ENCODE measurements at places on chromosomes 5 and 9. TPM values are rescaled to one million over a fixed set of nuclear protein-coding genes. Genes with fewer than 3 reads are reported as not detected.

DNA sequence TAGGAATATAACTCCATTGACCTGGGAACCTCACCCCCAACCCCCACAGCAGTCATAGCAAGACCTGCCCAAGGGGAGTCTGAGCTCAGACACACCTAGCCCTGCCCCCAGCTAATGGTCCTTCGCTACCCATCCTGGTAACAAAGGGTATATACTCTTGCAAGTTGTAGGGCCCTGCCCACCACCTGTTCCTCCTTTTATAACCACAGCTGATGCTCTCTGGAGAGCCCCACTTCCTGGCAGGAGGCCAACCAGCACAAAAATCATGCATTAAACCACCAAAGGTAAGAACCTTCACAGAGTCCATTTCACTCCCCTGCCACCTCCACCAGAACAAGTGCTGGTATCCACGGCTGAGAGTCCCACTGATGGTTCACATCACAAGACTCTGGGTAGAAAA, 1195.3 kb upstream of the SEMA6A start:
- DNase-seq: no peak

DNA sequence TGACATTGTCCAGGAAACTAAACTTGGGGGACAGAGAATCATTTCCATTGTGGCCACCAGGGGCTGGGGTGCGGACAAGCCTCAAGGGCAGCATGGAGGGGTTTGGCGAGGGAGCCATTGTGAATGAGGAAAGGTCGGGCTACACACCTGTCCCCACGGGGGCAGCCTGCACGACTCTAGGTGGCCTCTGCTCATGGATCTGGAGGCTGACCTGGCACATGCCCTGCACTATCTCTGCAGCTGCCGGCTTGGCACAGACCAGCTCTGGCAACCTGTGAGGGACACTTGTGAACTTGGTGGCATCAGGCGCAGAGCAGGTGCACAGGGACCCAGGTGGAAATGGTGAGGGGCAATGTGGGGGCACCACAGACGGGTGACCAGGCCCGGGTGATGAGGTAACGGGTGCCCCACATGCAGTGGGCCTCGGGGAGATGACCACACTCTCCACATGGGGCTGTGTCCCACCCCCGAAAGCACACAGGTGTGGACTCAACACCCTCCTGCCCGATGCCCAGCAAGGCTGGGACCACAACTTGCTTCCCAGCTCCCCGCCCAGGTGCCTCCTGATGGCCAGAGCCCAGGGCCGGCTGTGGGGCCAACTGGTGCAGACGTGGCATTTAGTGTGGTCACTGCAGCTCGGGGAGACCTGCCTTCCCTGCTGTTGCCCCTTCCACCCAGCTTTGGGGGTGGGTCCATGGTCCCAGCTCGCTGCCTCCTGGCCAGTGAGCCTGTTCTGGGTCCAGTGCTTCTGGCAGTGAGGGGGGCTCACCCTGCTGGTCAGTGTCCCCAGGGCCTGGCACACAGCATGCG, 60.9 kb upstream of the UBAC1 start:
- no peak for DNase-seq

DNA sequence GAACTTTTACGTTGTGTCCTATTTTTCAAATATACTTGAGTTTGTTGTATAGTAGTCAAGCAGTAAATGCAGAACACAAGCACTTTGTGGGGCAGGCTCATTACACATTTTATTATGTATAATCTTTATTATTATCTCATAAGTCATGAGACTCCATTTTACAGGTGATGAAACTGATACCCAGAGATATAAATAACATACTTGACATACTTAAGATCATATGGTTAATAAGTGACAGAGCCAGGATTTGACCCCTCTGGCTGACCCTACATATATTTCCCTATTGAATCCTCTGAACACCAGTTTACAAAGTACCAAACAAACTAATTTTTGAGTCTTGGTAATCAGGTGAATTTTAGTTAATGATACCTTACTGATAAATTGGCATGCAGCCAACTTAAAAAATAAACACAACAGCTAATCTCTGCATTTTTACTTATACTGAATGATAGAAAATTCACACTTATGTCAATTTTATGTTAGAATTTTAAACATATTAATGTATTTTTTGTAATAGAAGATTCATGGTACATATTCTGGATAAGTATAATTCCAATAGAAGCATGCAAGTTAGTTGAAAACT, 305.0 kb upstream of the MEF2C start:
- DNase-seq: no peak

DNA sequence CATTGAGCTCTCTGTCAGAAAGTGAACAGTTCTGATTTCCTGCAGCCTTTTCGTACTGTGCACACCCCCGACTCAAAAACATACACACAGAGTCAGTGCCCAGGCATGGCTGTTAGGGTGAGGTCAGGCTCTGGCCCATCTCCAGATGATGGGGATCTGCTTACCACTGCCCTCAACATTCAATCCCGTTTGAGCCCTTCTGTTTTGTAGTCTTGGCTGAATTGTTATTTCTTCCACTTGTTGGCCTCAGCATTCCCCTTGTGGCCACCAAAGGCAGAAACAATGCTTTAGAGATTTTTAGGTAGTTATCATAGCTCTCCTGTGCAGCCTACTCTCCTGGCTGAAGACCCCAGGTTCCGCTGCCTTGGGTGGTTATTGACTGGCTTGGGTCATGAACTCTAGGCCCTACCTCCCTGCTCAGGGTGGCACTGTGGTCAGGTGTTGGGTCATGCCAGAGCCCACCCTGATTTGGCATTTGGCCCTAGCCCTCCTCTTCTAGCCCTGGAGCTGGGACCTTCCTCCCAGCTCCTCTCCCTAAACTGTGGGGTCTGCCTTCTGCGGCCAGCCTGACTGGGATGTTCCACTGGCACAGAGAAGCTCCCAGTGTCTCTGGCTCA, 7.8 kb upstream of the MYOZ3 start:
- no peak for DNase-seq

DNA sequence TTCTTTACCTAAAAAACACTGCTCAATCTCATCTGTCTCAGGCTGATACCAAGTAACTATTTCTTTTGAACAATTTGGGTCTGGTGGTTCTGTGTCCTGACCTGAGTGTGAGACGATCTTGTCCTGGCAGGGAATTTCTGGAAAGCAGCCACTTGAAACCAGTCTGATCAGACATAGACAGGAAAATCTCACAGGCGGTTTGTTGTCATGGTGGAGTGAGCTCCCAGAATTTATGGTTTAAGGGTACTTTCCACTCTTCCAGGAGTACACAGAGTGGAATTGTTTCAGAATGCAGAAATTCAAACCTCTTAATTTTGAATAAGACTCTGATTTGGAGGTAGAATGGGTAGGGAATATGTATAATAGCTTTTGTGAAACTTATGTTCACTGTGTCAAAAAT, 268.2 kb downstream of the ISL1 start:
- DNase-seq: no peak

DNA sequence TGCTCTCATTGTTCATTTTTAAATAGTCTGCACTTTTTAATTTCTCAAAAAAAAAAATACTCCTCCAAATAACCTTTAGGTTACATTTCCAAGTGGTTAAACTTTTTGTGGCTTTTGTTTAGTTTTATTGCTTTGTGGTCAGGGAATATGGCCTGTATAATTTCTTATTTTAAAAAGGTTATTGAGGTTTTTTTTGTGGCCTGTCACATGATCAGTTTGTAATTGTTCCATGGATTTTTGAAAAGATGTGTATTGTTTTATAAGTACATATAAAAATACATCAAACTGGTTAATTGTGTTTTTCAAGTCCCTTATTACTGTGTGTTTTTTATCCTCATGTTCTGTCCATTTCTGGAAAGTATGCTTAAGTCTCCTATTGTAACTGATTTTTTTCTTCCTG, 64.0 kb downstream of the ZNF618 start:
- no peak for DNase-seq

- no peak for DNase-seq
Measured at GRCh38 chr5:103617913-103618312, 55.3 kb upstream of the NUDT12 start.

The PIP5KL1 gene
- 2.4 TPM for total RNA-seq

The KLHL9 gene
- 39.5 TPM for total RNA-seq

DNA sequence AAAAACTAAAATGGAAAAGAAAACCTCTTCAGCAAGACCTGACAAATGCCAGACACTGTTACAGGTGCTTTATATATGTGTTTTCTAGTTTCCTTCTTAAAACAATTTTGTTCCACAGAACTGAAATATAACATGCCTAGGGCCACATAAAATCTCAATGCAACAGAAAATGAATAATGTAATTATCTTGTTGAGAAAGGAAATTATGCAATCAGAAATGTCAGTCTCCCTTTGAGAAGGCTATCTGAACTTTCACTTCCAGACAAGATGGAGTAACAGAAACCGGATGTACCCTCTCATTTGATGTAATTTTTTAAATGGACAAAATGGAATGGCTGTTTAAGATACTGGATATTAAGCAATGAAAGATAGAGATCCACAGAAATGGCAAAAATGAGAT, 79.2 kb downstream of the AGTPBP1 start:
- DNase-seq: no peak

The NR2F1 gene
- 2.1 TPM for total RNA-seq

The CTSV gene
- 20.4 TPM for total RNA-seq

- no peak for DNase-seq
Measured at GRCh38 chr5:178555005-178555404, 35.2 kb downstream of the COL23A1 start.

The SAXO1 gene
- not detected for total RNA-seq

DNA sequence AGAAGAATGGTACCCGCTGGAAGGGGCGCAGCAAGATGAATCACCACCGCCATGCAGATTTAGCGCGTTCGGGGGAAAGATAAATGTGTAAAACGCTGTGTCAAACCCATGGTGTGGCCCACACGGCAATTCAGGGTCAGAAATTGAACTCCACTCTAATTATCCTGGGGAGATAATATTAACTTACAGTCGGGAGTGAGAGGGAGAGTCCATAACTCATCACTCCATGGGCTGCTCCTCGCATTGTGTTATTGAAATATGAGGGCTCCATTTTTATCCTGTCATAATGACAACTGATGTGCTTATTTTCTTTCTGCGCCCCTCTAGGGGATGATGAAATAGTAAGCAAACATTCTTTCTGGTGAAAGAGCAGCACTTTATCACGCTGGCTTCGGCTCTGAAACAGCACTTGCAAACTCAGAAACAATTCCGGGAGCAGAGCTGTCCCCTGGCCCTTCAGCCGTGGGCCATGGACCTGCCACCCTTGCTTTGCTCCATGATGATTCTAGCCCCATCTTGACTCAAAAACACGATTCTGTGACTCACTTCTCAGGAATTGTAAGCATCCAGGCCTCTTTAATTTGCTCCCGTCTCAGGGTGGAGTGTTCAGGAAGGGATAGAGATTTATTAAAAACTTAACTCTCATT, 431.6 kb downstream of the IRX1 start:
- no peak for DNase-seq

The MELK gene
- total RNA-seq: 10.6 TPM

DNA sequence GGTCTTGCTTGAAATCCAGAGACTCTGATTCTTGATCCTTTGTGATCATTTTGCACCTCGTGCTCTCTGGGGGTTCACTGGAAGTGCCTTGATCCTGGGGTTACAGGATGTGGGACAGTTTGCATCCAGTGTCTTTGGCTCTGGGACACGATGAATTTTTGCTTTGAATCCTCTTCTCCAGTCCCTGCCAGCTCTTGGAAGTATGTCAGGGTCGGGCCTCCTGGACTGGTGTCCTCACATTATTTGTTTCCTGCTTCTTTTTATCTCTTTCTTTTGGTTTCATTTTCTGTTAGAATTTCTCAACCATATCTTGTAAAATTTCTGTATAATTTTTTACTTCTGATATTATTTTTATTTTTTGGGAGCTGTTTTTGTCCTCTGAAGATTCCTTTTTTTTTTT, 34.2 kb downstream of the SECISBP2 start:
- DNase-seq: no peak

- no peak for DNase-seq
Measured at GRCh38 chr9:131011274-131012022, 2.5 kb downstream of the LAMC3 start.

The PPP2R2B gene
- total RNA-seq: 0.59 TPM

GRCh38 chr5:157115502-157115901, 6.7 kb upstream of the HAVCR2 start:
- DNase-seq: no peak

- no peak for DNase-seq
Measured at GRCh38 chr9:38523121-38523520, 97.3 kb downstream of the ANKRD18A start.

The ARL15 gene
- 102 TPM for total RNA-seq

DNA sequence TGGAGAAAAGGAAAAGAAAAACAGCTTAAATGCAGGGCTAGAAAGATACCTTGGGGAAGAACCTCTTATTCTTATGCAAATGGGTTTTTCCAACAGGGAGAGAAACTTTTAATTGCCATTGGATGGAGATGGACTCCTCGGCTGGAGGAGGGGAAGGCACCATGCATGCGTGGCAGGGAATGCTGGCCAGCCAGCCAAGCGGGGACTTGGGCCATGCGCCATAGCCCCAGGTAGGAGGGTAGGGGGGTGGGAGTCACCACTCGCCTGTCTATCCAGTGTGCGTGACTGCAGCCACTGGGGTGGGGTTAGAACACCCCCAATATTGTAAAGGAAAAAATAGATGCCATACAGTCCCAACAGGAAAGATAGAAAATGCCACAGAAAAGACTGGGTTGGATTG, 119.9 kb upstream of the ELAVL2 start:
- no peak for DNase-seq

The CAMK4 gene
- total RNA-seq: 34.5 TPM

GRCh38 chr5:78501411-78502352, 141.3 kb downstream of the SCAMP1 start:
- DNase-seq: no peak

The ADRA1B gene
- total RNA-seq: not detected

GRCh38 chr9:78676009-78676408, 379.1 kb downstream of the PSAT1 start:
- DNase-seq: no peak

DNA sequence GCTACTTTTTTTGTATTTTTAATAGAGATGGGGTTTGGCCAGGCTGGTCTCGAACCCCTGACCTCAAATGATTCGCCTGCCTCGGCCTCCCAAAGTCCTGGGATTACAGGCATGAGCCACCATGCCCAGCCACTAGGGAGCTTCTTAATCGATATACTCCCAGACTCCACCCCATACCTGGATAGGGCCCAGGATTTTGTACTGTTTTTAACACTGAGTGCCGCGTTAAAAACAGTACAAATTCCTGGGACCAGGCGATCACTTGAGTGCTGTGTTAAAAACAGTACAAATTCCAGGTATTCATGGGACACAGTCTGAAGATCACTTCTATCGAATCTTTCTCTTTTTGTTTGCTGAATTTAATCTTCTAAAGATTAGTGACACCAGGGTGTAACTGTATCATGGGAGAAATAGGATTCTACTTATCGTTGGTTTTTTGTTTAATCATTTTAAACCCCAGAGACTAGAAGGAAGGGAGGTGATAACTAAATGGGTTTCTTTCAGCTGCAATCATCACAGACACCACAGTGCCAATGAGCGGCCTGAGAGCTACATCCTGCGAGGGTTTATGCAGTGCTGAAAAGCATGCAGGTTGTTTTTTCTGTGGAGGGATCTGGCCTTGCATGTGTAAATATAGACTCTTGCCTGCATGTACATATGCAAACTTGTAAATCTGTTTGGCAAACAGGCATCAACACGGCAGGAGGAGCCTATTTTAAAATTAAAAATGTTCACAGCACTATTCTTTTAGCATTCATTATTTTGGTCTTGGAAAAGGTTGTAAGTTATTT, 303.8 kb upstream of the WWC1 start:
- DNase-seq: no peak
